ENCODE measurements at places on chromosomes 3 and 15.
A peak's percentile ranks its signal among the peaks of the same experiment; 100 is the strongest.

DNA sequence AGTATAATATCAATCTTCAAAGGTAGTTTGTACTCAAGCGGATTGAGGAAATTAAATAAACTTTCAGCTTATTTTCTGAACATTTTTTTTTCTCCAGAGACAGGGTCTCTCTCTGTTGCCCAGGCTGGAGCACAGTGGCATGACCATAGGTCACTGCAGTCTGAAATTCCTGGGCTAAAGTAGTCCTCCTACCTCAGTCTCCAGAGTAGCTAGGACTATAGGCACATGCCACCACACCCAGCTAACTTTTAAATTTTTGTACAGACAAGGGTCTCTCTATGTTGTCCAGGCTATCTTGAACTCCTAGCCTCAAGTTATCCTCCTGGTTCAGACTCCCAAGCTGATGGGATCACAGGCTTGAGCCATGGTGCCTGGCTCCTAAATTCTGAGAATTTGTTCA is 97.1 kb downstream of the FAIM start:
- DNase-seq = no peak

DNA sequence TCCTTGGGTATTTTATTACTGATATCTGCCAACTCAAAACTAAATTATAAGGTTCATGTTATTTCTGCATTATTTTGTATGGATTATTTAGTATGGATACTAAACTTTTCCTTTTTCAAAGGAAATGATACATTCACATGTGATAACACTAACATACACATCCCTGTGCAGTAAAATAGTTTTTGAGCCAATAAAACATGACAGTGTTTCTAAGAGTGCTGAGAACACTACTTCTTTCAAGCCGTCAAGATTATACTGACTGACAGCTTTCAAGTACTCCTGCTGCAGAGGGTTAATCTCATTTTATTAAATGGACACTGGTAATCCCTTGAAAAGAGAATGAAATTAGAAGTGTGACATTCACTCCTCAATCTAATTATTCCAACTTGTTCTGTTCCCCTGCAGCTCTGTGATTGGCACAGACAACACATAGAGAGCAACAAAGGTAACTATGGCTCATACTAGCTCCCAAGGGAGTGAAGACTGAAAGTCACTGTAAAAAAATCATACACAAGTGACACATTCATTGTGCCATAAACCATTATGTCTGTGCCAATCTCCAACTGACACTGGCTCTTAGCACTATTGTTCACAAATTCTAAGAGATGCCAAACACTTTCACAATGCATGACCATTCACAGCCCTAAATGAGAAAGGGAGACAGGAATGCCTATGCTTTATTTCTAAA is 468.6 kb downstream of the SHQ1 start:
- peak; percentile 6 for DNase-seq

GRCh38 chr3:2860626-2861025 is 249.5 kb downstream of the IL5RA start:
- no peak for DNase-seq

DNA sequence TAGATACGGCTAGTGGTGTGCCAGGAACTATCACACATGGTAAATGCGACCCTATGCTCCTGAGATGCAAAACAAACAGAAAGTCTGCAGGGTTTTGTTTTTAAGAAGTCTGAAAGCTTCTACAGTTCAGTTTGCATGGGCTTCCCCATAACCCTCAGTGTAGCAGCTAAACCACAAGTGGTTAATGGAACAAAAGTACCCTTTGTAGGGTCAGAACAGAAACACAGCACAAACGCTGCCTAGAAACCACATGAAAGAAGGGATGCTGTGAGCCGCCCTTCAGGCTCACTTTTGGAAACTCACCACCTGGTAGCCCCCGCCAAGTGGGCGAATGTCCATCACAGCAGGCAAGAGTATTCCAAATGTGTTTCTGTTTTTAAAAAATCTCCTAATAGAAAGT is 46.2 kb downstream of the CTDSPL start:
- no peak for DNase-seq

DNA sequence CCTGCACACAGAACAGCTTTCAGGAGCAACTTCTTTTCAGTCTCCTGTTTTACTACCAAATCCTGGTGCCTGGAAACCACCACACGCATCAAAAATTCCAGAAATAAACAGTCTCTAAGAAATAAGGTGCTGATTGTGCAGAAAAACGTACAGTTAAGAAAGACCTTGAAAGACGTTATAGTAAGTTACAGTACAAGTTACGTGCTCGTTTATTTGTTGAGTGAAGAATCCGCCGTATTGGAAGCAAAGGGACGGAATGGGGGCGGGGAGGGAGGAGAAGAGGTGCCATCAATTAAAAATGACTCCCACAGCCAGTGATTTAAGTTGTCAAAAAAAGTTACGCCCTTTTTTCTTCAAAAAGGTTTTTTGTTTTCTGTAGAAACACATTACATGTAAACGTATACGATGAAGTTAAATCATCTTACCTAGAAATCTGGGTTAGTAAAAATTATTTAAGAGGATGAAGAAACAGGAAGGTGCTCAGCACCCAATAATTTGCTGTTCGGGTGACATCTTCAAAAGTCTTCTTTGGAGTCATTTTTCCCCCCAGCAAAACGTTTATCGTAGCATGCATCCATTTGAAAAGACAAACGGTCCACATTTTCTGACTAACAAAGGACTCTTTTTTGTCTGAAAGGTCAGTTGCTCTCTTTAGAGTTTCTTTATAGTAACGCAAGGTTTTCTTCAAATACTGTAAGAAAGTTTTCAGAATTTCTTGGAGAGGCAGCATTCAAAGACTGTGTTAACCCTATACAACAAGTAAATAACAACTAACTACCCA is 782 bp upstream of the UACA start:
- no peak for DNase-seq

GRCh38 chr3:67790043-67790442 is 135.6 kb upstream of the SUCLG2 start:
- peak; percentile 14 for DNase-seq

- no peak for DNase-seq
Observed at GRCh38 chr3:157611536-157612076, 108.4 kb upstream of the VEPH1 start.

DNA sequence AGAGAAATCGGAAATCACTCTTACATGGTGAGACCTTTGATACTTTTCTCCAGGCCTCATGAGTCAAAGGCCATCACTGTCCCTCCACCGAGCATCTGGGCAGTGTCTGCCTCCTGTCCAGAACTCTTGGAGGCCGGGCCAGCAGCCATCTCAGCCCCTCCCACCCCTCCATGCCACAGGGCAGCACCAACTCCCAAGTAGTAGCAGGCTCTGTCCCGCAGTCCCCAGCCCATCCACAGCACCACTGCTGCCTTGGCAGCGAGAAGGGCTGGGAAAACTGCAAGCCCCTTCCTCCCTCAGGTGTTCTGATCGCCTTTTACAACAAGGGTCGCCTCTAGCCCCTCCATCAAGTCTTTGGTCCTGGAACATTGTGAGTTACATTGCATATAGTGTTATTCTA is 5.5 kb downstream of the LYSMD4 start:
- no peak for DNase-seq

DNA sequence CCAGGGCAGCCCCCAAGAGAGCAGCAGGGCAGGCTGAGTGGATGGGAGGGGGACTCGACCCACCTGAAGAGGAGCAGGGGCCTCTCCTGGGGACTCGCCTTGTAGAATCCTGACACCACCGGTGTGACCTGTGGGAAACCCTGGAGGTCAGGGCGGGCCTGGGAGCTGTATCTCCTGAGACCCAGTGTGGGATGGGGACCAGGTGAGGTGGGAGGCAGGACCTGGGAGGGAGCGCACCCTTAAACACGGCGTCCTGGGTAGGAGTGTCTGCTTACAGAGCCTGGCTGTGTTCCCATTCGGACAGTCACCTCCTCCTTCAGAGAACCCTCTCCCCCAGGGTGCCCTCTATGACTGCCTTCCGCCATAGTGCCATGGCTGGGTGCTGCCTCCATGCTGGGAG is 27.1 kb downstream of the C15orf39 start:
- DNase-seq = no peak

DNA sequence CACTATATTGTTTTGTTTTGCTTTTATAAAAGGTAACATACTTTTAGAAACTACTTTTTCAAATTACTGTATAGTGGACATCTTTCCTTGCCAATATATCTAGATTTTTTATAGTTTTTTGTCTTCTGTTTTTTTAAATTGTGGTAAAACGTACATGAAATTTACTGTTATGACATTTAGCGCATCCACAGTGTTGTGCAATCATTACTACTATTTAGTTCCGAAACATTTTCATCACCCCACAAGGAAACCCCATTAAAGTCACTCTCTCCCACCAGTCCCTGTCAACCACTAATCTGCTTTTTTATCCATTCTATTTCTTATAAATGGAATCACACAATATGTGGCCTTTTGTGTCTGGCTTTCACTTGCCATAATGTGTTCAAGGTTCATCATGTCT is 54.8 kb downstream of the TMEM266 start:
- no peak for DNase-seq

DNA sequence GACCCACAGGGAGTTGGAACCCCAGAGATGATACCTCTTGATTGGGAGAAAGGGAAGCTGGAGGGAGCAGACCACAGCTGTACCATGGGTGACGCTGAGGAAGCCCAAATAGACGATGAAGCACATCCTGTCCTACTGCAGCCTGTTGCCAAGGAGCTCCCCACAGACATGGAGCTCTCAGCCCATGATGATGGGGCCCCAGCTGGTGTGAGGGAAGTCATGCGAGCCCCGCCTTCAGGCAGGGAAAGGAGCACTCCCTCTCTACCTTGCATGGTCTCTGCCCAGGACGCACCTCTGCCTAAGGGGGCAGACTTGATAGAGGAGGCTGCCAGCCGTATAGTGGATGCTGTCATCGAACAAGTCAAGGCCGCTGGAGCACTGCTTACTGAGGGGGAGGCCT is 201.1 kb downstream of the AKAP13 start:
- DNase-seq = no peak

DNA sequence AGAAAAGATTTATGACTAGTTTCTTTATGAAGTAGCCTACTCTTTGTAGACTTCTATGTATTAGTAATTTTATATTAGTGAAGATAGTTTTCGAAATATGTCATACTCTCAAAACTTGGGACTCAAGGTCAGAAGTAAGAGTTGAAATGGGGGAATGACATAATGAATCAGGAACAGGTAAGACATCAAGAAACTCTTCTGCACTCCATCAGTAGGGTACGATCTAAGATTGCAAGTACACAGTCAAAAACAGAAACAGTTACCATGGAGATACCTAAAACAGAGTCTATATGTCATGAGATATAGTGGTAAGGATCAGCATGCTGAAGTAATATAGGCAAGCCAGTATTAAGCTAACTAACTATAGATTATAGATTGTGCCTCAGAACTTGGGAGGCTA is 187.0 kb upstream of the MLF1 start:
- DNase-seq = no peak

GRCh38 chr3:67059443-67059842 is 61.3 kb downstream of the KBTBD8 start:
- DNase-seq = no peak

DNA sequence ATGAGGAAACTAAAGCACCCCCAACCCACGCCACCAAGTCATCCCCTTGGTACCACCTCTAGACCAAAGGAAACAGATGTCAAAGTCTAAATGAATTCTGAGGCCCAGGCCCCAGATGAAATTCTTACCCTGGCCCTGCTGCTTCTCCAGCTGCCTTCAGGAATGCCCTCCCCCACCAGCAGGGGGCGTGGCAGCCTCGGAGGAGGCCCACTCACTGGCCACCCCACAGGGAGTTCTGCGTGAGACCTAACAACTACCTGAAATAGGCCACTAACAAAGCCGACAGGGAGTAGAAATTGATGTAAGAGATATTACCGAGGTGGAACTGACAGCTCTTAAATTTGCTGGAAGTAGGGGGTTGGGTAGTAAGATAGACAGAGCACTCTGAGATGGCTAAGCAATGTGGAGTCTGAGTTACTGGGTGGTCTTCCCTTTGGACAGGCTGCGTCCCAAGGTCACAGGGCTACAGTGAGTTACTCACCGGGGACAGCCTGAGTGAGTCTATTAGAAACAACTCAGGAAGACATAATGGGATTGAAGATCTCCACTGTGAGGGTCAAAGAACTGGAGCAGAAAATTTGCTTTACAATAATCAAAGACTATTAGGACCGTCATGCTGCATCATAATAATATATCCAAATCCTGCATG is 240.7 kb downstream of the SHOX2 start:
- no peak for DNase-seq

DNA sequence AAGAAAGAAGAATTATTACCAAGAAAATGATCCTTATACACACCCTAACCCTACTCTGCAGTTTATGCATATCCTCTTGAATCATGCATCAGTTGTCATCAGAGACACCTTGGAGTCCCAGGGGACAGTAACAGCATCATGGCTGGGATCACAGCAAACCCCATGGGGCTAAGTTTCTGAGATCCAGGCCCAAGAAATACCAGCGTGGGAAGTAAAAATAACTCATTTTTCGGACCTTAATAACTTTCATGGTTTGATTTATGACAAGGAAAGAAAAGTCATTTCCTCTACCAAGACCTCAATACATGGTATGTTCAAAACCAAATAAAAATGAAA is 38.8 kb upstream of the B3GNT5 start:
- DNase-seq = no peak

DNA sequence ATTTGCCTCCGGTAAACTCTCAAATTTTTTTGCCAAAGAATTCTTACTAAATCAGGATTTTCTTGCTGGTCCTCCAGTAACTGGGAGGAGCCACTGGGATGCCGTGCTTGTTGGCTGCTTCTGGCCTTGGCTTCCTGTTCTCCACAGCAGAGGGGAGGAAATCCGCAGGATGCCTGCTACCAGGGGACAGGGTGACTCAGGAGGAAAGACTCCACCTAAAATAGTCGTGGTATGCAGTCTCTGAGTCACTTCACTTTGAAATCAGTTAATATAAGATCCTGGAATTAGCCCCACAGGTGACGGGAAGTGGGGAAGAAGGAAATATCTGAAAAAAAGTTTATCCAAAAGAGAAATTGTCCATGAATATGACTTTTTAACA is 6.5 kb upstream of the TM4SF18 start:
- DNase-seq = peak; percentile 94

- no peak for DNase-seq
Observed at GRCh38 chr3:64255741-64256340, 30.6 kb upstream of the PRICKLE2 start.

DNA sequence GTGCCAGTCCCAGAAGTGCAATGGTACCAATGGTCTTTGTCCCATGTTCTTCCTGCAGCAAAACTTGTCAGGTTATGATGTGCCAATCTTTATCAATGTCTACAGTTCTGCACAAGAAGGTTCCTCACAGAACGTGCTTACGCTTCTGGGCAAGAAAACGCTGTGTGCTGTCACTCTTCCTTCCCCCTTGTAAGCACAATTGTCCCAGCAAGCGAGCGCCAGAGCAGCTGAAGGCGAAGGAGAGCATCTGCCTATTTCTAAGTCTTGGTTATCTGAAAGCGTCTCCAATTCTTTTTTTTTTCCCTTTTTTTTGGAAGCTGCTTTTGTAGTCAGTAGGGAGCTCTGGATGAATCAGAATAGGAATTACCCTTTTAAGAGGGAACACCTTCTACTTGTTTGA is 514.4 kb downstream of the FGF12 start:
- no peak for DNase-seq

DNA sequence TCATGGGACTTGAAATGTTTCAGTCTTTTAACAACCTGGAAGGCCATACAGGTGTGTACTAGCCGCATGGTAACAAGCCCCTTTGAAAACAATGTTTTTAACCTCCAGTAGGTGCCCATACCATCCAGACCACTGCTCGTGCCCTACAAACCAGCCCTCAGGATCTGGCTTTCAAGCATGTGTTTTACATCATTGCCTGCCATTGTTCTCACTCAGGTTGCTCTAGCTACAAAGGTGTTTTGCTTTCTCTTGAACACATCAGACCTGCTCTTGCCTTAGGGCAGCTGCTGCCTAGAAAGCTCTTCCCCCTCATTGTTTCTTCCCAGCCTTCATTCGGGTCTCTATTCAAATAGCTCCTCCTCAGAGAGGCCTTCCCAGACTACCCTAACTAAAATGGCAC is 32.3 kb upstream of the MAP3K13 start:
- no peak for DNase-seq

Measured in stromal cell of bone marrow (primary cell).